Mesothelial cell of epicardium (in vitro differentiated cells): ENCODE measurements at places on chromosomes 16 and 17. TPM values are rescaled to one million over a fixed set of nuclear protein-coding genes. Genes with fewer than 3 reads are reported as not detected.

GRCh38 chr17:16339402-16339801, 13.9 kb downstream of the CENPV start:
- no peak for DNase-seq
- no peak overlapping the region for H3K27ac ChIP-seq
- no peaks in the 10 kb centered on the region for H3K4me1 ChIP-seq
- no peaks in the 10 kb centered on the region for H3K27me3 ChIP-seq
- H3K36me3 ChIP-seq: peaks cover 19% of the 10 kb centered on the region

- peaks cover 18% of the 10 kb centered on the region for H3K4me1 ChIP-seq
- H3K36me3 ChIP-seq: peaks cover 8% of the 10 kb centered on the region
- H3K4me3 ChIP-seq: no peak overlapping the region
- H3K27me3 ChIP-seq: peaks cover 2% of the 10 kb centered on the region
Measured at GRCh38 chr17:77729587-77729986, 228.9 kb upstream of the TNRC6C start.

- peaks cover 9% of the 10 kb centered on the region for H3K27me3 ChIP-seq
- H3K27ac ChIP-seq: no peak overlapping the region
- no peaks in the 10 kb centered on the region for H3K4me1 ChIP-seq
- H3K4me3 ChIP-seq: no peak overlapping the region
Measured at GRCh38 chr17:39946551-39947330, 16.1 kb upstream of the GSDMA start.

GRCh38 chr17:2962236-2962635, 101.2 kb downstream of the OR1D5 start:
- no peak overlapping the region for H3K27ac ChIP-seq
- no peaks in the 10 kb centered on the region for H3K27me3 ChIP-seq
- no peak overlapping the region for H3K4me3 ChIP-seq
- DNase-seq: no peak
- H3K4me1 ChIP-seq: peaks cover 36% of the 10 kb centered on the region

Gene ZNF205
- 15.4 to 16.7 TPM (median 16.0 TPM) in 3 replicates for total RNA-seq

DNA sequence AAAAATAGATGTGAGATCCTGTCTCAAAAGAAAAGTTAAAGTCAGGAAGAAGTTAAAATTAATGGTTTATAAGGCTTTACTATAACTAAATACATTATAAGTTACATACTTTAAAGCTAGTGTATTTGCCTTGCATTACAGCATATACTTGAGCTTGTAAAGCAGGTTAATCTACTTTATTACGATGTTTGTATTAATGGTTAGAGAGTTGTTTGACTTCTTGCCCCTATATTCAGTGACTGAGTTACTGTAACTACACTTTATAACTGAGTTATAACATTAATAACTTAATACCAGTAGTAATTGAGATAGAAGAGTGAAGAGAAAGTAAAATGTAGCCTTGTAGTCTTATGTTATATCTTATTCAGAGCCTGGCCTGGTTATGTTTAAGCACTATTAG, 22.9 kb downstream of the CLTC start:
- no peak overlapping the region for H3K4me3 ChIP-seq
- H3K36me3 ChIP-seq: peaks cover 8% of the 10 kb centered on the region
- DNase-seq: no peak
- H3K27ac ChIP-seq: peak overlapping the region; percentile 75
- H3K27me3 ChIP-seq: no peaks in the 10 kb centered on the region
